ENCODE measurements at places on chromosomes 2 and 18.

DNA sequence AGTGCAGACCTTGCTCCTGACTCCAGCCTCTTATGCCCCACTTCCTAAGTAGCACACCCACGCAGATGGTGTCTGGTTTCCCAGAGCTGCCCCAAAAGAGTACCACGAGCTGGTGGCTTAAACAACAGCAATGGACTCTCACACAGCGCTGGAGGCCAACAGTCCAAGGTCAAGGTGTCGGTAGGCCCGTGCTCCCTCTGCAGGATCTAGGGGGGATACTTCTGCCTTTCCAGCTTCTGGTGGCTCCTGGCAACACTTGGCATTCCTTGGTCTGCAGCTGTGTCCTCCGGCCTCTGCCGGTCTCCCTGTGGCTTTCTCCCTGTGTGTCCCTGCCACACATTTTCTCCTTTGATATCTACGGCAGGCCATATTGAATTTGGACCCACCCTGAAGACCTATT, 99.0 kb downstream of the TSHZ1 start:
- DNase-seq = peak; percentile 19

- DNase-seq = no peak
These were observed 128.4 kb downstream of the IKZF2 start for GRCh38 chr2:213022987-213023386.

DNA sequence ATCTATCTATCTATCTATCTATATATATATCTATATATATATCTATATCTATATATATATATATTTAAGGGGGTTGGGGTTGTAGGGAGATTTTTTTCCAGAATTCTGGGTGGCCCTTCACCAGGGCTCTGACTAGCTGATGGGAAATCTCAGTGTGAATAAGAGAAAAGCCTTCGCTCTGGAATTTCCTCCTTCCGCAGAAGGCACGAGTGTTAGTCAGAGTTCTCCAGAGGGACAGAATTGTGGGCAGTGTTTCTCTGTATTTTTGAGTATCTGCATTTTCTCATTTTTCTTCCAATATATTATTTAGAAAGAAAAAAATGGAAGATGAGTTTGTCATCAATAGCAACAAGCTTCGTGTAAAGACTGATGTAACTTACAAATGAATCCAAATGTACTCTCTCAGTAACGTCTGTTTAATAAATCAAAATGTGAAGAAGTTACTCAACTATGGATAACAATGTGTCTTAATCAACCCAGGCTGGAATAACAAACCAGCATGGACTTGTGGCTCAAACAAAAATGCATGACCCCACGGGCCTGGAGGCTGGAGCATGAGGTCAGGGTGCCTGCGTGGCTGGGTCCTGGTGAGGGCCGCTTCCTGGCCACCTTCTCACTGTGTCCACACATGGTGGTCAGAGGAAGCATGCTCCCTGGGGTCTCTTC, 10.6 kb upstream of the SNTG2 start:
- no peak for DNase-seq

DNA sequence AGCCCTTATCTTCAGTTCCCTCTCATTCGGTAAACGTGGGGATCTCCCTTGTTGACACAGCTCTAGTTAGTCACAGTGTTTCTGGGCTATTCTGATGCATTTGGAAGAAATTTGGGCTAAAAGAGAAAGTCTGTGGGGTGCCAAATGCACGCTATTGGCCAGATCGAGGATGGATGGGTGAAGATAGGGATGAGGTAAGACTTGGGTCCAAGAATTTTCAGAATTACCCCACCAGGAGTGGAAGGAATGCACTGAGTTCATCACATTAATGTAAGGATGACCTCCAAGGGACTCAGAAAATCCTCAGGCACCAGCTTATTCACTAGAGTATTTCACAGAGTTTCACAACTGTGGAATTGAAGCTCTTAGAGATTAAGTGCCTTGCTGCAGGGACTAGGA, 49.3 kb downstream of the NRP2 start:
- no peak for DNase-seq

DNA sequence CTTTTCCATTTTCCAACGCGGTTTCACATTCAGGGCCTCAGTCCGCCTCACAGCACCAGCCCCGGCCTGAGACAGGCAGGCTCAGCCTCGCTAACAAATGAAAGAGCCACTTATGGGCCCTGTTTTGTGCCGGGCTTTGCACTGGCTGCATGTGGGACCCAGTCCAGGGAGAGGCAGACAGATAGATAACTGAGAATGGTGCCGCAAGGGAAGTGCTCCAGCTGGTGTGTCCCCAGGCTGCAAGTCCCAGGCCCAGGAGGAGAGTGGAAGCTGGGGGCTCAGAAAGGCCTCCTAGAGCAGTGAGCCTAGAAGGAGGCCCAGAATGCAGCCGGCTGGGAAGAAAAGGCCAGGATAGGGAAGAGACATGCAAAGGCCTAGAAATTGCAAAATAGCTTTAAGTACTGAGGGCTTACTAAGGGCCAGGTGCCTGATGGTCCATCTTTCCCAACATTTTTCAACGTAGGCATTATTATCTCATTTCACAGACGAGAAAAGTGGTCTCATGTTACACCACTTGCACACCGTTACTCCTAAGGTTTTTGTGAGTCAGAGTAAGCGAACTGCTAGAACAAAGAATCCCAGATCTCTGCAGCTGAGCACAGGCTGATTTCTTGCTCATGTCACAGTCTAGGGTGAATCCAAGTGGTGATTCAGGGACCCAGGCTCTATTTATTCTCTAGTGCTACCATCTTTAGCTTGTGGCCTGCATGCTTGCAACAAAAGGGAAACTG, 26.0 kb downstream of the ADRA2B start:
- DNase-seq = no peak

- DNase-seq = no peak
These were observed 35.6 kb downstream of the EPAS1 start for GRCh38 chr2:46332686-46333281.

GRCh38 chr18:34880403-34880802, 160.8 kb upstream of the MAPRE2 start:
- no peak for DNase-seq

GRCh38 chr18:51857989-51858388, 482.0 kb upstream of the DCC start:
- no peak for DNase-seq

- DNase-seq = no peak
These were observed 53.9 kb downstream of the REEP1 start for GRCh38 chr2:86283411-86284030.

- no peak for DNase-seq
These were observed 90.9 kb downstream of the MYCN start for GRCh38 chr2:16031058-16031847.

DNA sequence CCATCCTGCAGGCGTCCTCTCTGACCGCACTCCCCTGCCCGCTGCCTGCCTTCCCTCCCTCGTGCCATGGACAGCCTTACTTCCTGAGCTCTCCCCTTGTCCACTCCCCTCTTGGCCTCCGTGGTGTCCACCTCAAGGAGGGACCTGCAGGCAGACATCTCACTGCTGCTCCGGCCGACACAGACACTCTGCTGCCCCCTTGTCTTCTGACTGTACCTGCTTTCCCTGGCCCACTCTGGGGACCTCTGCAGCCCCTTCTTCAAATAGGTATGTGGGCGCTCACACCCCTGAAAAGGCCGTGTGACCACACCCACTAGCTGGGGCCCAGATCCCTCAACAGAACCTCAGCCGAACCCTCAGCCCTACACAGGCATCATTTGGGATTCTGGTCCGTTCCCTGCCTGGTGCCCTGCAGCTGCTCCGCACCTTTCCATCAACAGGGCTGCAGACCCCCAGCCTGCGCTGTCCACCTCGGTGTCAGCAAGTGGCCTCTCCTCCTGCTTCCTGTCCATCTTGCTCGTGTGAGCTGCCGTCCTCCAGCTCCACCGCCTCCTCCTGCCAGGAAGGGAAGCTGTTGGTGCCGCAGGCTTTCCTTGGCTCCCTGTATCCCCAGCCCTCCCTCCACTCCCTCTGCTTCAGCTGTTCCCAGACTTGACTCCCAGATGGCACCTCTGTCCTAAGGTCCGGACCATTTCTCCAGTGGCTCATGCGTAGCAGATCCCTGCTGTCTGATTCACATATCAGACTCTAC, 94.1 kb downstream of the KLHL29 start:
- DNase-seq = no peak

- no peak for DNase-seq
These were observed 48.0 kb downstream of the ARHGAP15 start for GRCh38 chr2:143177096-143177786.

GRCh38 chr2:235845245-235845644, 322.9 kb downstream of the GBX2 start:
- no peak for DNase-seq

GRCh38 chr2:119849838-119850565, 90.3 kb downstream of the PTPN4 start:
- no peak for DNase-seq

DNA sequence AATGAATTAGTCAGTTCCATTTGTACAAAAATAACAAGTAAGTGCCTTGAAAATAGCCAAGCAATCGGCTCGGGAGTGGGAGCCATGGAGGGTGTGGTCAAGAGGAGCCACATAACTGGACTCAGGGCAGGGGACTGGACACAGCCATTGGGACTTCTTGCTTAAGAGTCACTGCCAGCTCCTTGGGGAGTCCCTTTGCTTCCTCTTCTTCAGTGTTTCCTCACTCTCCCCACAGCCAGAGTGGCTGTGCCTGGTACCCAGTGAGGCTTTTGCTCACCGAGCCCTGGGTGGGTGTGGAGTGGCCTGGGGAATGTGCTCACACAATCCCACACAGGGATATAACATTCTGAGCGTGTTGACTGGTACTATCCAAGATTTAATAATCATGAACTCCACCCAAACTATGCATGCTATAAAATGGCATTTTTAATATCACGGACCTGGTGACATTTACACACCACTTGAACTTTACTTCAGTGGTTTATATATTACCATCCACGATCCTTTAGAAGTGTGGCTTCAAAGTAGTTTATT, 94.6 kb downstream of the PTGR3 start:
- no peak for DNase-seq

- DNase-seq = peak; percentile 6
These were observed 68.6 kb downstream of the ZC3H6 start for GRCh38 chr2:112343827-112344585.

DNA sequence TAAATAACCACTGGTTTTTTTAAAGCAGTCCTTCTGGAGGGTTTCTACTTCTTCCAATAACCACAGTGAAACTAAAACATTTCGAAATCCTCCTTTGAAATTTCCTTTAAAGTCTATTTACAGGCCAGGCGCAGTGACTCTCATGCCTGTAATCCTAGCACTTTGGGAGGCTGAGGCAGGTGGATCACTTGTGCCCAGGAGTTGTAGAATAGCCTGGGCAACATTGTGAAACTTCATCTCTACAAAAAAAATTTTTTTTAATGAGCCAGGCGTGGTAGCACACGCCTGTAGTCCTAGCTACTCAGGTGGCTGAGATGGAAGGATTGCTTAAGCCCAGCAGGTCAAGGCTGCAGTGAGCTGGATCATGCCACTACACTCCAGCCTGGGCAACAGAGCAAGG, 15.2 kb downstream of the KIDINS220 start:
- no peak for DNase-seq

GRCh38 chr18:59918320-59918755, 18.5 kb downstream of the PMAIP1 start:
- DNase-seq = no peak

- no peak for DNase-seq
These were observed 184.6 kb upstream of the SRD5A2 start for GRCh38 chr2:31765078-31765945.

GRCh38 chr2:9772035-9772998, 71.0 kb upstream of the TAF1B start:
- DNase-seq = no peak

GRCh38 chr2:23145460-23145859, 239.5 kb upstream of the KLHL29 start:
- DNase-seq = no peak

- peak; percentile 61 for DNase-seq
These were observed 91.2 kb downstream of the SMAD7 start for GRCh38 chr18:48859311-48860268.

DNA sequence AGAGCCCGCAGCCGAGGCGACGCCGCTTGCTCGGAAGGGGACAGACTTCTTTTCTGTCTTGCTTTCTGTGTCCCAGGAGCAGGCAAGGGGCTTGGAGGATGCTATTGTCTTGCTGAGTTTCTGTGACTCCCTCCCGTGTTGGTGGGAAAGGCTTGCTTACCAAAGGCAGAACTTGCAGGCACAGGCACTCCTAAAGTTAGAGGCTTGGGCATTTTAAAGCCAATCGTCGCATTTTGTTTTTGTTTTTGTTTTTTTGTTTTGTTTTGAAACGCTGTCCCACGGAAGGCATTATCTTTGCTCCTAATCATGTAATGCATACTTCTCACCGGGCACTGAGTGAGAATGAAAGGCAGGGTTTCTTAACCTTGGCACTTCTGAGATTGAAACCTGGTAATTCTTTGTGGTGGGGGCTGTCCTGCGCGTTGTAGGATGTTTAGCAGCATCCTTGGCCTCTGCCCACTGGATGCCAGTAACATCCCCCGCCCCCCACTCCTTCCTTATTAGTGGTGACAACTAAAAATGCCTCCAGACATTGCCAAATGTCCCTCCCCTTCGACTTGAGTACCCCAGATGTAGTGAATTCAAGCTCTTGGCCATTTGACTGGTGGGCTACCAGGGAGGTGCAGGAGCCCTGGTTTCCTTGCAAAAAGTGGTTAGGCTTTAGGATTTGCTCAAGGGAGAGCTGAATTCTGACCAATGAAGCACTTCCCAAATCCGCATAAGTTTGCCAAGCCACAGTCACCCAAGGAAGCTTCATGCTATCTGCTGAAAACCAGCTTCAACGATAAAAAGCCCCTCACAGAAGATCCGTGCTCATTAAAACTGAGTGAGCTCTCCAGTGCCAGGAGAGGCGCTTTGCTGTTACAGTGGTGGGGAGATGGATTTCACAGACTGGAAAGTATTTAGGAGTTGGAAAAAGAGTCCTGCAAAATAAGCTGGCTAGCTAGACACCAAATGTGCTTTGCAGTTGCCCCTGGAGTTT, 1.2 kb downstream of the ANTXR1 start:
- peak; percentile 43 for DNase-seq

DNA sequence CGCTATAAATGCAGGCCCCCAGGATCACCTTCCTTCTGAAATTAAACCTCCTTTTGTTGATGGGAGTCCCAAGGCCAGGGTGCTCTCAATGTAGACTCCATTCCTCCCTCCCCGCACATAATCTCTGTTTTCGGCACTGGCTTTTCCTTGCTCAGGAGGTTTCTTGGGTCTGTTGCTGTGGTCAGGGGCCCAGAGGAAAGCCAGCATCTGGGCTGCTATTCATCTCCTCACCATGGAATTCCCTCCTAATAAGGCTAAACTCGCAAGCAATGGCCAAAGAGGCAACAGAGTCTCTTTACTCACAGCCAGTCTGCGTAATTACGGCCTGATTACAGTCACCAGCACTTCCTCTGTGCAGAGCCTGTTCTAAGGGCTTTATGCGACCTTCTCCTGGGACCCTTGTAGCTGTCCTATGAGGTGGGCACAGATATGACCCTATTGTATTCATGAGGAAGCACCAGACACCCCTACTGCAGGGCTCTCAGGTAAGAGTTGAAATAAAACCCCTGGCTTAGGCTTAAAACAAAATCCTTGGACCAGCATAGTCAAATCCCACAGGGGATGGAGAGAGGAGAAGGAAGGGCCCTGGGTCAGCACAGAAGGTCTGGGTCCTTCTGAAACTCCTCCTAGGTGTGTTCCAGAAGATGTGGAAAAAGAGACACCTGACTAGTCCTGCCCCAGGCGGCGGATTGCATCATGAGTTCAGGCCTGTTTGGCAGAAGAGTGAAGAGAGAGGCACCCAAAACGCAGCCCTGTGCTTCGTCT, 105.0 kb upstream of the SH3BP4 start:
- no peak for DNase-seq

Data from GM23338 (cell line).